ENCODE measurements at places on chromosomes 13 and 19.
A peak's percentile ranks its signal among the peaks of the same experiment; 100 is the strongest.

DNA sequence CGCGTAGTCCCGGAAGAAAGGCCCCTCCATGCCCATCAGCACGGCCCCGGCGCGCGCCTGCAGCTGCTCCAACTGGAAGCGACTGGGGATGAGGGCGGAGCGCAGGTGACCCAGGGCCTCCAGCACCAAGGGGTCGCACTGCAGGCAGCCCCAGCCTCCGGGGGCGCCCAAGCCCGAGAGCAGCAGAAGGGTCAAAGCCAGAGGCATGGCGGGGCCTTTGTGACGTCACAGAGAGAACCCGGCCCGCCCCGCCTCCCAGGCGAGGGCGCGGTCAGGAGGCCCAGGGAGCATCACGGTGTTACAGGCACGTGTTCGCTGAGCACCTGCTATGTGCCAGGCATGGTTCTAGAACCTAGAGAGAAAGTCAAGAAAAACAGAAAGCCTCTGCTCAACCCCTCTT lies at the start of gene IZUMO2:
IZUMO2 (minus strand) TSS at position 294 of the 400 bp plus-strand sequence; CDS start at position 207, 87 bp downstream.
- no peak for DNase-seq

GRCh38 chr19:10553087-10553667 lies 9.5 kb downstream of the ATG4D start:
- no peak for DNase-seq

- peak; percentile 54 for DNase-seq
Measured at GRCh38 chr19:49335784-49336481, 727 bp downstream of the CD37 start.

DNA sequence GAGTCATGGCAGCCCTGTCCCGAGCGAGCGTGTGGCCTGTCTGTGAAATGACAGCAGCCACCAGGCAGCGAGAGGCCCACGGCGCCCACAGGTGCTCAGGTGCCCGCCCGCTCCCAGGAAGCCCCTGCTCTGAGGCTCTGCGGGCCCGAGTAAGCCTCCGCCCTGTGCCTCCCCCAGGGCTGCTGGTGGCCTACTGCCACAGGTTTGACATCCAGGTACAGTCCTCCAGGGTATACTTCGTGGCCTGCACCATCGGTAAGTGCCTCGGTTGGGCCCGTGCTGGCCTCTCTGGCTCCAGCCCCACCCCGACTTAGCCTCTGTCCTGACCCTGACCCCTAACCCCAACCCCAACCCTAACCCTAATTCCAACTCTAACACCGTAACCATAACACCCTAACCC lies 15.0 kb upstream of the TMPRSS9 start:
- no peak for DNase-seq

DNA sequence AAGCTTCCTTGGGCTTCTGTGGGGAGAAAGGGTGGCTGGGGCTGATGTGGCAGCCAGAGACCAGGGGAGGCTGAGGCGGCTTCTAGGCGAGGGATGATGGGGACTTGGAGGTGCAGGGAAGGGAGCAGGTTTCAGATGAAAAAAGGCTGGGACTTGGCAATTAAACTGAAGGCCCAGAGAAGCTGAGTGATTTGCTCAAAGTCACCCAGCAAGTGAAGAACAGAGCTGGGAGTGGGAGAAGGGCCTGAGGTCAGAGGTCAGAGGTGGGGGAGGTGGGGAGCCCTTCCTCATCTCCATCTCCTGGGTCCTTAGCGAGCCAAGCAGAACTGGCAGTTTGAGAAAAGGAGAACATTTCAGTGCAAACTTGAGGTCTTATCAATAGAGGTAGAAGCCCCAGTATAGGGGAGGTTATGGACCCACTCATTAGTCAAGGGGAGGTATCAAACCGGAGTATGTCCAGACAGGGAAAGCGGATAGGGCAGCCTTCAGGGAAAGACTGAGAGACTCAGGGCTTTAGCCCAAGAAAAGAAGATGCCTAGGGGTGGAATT lies 49.6 kb upstream of the NFIC start:
- DNase-seq, result no peak

- no peak for DNase-seq
Measured at GRCh38 chr13:44955406-44955805, 33.9 kb downstream of the NUFIP1 start.

- DNase-seq, result no peak
Measured at GRCh38 chr13:20713751-20714150, 10.3 kb downstream of the IL17D start.

- DNase-seq, result no peak
Measured at GRCh38 chr13:99892196-99892613, 79.4 kb downstream of the ZIC5 start.

GRCh38 chr13:51520524-51520923 lies 63.7 kb upstream of the WDFY2 start:
- no peak for DNase-seq

- peak; percentile 44 for DNase-seq
Measured at GRCh38 chr19:1608359-1609102, 3.3 kb upstream of the UQCR11 start.

- DNase-seq, result no peak
Measured at GRCh38 chr19:30345686-30346085, 26.5 kb upstream of the ZNF536 start.

- no peak for DNase-seq
Measured at GRCh38 chr13:27919659-27919933, 204 bp upstream of the PDX1 start.

DNA sequence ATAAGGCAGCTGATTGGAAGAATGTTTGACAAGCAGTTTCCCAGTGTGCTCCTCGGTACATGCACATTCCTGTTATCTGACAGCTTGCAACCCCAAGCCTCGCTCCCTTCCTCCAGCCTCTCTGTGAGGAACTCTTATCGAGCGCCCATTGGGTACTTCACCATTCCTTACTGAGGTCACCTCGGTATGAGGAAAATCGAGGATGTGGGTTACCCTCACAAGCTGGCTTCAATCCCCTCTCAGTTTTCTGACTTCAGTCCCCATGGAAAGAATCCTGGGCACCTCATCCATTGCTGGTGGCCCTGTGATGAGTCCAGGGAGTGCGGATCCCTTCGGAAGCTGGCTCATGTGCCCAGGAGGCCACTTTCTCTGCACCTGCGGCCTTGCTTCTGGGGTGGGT lies 17.3 kb downstream of the TEX29 start:
- DNase-seq, result no peak

- no peak for DNase-seq
Measured at GRCh38 chr19:14412324-14412995, 6.7 kb downstream of the DDX39A start.
